ENCODE measurements at places on chromosomes 16 and 17.

GRCh38 chr16:79887541-79888540 lies 287.3 kb upstream of the MAF start:
- DNase-seq, result no peak

DNA sequence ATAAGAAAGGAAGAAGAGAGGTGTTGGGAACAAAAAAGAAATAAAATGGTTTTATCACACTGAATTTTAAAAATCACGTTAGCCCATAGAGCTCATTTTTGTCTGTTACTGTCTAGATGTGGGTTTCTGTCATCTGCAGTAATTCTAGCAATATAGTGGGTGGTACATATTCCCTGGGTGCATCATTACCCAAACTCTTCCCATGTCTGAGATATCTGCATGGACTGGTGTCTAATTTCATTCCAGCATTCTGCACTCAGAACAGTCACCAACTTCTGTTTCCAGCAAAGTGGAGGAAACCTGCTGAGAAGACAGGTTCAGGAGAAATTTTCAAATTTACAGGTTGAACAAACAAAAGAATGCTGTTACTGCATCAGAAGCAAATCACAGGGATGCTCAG lies 263.8 kb downstream of the CDH11 start:
- DNase-seq, result no peak

DNA sequence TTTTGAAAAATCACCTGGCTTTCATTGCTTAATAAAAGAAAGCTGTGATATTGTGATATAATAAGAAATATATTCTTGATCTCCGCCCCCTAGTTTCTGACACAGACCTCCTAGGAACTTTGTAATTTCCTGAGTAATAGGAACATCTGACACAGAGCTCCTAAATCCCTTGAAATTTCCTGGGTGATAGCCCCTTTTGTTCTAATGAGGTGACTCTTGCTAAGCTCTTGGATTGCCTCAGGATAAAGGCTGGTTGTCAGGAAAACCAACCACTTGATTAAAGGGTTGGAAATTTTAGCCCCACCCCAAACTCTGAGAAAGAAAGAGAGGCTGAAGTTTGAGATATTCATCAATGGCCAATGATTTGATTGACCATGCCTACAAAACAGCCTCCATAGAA lies 326.4 kb upstream of the KIF2B start:
- no peak for DNase-seq

- DNase-seq, result no peak
These were observed 87.9 kb downstream of the OR1D5 start for GRCh38 chr17:2975469-2975958.

GRCh38 chr17:7612294-7612640 lies 2.4 kb downstream of the FXR2 start:
- no peak for DNase-seq

DNA sequence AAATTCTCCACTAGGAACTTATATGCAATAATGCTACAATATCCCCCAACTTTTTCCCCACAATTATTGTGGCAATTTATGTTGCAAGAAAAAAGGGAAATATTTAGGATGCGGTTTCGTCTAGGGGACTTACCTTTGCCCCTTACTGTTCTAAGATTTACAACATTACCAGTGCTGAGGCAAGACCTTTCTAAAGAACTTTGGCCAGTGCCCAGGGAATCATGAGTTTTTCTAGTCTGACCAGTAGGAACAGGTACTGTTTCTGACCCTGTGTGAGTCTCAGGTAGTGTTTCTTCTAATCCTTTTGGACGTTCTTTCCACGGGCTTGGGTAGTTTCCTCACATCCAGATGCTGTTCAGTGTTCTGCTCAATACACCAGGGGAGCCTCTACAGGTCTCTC lies 373.7 kb downstream of the HAPSTR1 start:
- DNase-seq, result no peak

GRCh38 chr17:28204751-28205150 lies 114.2 kb upstream of the TMEM97 start:
- DNase-seq, result no peak

GRCh38 chr16:67641779-67642708 lies 2.9 kb upstream of the CARMIL2 start:
- DNase-seq, result no peak

GRCh38 chr16:5861241-5861640 lies 763.6 kb upstream of the EEF2KMT start:
- no peak for DNase-seq

DNA sequence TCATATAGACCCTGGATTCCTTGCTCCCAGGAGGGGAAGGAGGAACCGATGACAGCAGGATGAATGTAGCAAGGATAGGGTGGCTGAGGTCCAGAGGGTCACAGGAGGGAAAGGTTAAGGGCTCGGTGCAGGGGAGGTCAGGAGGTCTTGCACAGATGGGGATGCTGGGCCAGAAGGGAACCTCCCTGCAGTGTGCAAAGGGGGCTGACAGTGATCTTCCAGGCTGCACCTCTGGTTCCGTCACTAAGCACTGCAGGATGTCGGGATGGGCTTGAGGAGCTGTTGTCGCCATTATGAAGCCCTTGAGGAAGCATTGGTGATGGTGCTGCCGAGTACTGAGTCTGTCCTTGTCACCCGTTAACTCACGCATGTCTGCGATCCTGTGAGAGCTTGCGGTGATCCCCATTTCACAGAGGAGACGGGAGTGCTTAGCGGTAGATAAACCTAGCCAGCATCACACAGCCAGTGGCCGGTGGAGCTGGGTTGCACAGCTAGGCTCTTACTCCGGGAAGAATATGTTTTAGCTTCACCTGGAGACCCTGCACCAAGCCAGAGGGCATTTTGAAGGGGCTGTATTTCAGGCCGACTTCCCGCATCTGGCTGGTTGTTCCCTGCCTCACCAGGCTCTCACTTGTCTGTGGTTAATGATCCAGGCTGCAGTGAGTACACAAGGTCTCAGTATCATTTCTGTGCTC lies 120.4 kb downstream of the SNX29 start:
- DNase-seq, result no peak

- no peak for DNase-seq
These were observed 181.3 kb downstream of the HS3ST3A1 start for GRCh38 chr17:13420418-13420826.

DNA sequence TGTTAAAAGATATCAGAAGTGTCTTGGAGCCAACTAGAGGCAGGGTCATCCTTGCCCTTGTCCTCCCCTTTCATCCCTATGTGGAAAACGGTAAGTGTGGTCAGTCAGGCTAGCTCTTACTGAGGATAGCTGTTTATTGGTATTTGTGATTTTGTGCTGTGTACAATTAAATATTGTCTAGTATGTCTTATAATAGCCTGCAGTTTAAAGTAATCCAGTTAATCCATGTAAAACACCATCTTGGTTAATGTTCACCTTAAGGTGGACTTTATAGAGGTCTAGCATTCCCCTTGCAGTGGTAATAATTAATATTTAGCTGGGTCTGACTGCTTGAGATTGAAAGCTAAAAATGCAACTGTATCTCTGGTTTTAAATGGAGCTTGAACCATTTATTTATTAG lies 25.6 kb downstream of the METTL9 start:
- DNase-seq, result no peak

- DNase-seq, result no peak
These were observed 4.8 kb downstream of the SCNN1G start for GRCh38 chr16:23187341-23187740.

DNA sequence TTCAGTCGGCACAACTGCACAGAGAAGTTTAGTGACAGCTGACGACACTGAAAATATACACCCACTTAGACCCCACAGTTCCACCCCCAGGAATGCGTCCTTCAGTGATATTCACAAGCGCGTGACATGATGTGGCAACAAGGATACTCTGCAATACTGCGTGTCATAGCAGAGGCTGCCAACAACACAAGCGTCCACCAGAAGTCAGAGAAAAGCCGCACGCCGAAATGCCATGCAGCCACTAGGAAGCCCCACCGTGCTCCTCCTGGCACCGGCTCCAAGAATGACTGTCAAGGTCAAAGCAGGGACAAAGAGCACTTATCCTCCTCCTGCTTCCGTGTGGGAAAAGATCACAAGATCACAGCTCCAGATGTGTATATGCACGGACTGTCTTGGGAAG lies 3.5 kb downstream of the ATP2A3 start:
- no peak for DNase-seq

- no peak for DNase-seq
These were observed 10.0 kb downstream of the CEP295NL start for GRCh38 chr17:78892936-78893379.

- DNase-seq, result no peak
These were observed 921 bp upstream of the CDR2 start for GRCh38 chr16:22375117-22375962.

DNA sequence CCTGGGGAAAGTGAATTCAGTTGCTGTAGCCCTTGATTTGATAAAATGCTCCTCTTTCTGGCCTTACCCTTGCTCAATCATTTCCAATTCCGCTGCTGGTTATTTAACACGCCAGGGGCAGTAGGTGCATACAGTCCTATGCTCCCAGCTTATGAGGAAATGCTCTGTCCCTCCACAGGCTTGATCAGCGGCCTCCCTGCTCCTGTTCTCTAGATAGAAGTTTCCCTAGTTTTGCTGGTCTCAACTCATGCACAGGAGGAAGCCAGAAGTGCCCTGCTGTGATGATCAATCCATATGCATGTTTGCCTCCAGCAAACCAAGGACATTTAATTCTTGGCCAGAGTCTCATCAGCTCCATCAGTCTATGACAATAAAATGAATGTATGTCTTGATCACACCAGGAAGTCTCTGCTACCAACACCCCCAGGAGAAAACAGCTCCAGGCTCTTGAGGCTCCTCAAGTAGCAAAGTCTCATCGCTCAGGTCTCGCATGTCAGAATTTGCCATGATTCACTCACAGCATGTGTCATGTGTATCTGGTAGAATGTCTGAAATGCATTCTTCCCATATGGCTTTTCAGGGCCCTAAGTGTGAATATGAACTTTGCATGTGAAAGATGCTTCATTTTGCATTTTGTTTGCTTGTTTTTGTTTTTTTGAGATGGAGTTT lies 208.9 kb downstream of the CDH13 start:
- no peak for DNase-seq

GRCh38 chr17:16873174-16874035 lies 98.5 kb downstream of the TNFRSF13B start:
- DNase-seq, result peak; percentile 73

GRCh38 chr17:49577650-49577934 lies 1.9 kb downstream of the NXPH3 start:
- no peak for DNase-seq

DNA sequence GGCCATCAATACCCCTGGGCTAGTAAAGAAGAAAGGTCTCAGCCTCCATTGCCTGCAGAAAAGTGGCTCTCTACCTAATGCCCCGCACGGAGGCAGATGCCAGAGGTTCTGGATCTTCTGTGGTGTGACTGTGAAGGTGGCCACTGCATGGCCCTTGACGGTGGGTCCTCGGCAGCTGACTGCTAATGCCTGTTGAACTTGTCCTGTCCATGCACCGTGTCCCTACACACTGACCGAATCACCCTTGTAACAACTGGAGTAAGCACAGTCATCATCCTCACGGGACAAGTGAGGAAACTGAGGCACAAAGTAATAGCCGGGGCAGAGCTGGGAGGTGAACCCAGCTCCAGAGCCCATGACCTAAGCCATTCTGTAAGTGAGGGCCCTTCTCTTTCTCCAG lies 48.8 kb downstream of the MYH11 start:
- no peak for DNase-seq

- DNase-seq, result no peak
These were observed 31.9 kb downstream of the POLR2A start for GRCh38 chr17:7515911-7516610.

DNA sequence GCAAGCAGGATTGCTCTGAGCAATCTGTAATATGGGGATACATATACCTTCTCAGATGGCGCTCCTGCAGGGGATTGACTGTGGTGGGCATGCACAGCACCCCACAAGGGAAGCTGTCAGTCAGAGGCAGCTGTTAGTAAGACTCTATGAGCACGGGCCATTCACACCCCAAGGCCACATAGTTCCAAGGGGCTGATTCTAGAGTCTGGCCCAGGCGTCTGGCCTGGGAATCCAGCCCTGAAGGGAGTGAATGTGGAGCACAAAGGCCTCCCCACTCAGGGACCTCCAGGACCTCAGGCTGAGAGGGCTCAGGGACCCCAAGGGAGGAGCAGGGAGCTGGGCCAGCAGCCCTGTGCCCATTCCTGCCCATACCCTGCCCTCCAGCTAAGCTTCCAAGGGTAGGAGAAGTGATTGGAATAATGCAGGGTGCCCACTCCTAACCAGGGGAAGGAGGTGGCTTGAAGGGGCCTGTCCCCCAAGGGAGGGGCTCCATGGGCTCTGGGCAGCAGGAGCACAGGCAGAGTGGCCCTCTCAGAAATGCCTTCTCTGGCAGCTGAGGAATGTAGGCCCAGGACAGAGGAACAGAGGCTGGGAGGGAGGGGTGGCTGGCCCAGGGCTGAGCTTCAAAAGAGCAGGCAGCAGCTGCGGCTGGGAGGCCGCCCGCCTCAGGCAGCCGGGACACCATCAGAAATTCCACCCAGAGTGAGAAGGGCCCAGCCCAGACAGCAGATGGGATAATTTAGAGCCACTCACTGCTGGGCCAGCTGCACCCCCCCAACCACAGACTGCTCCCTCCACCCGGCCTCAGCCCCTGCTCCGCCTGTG lies 48.9 kb upstream of the MRPS23 start:
- DNase-seq, result peak; percentile 80

Data from WTC11 (cell line).